Mesendoderm (in vitro differentiated cells): ENCODE measurements at places on chromosomes 5 and 9.

DNA sequence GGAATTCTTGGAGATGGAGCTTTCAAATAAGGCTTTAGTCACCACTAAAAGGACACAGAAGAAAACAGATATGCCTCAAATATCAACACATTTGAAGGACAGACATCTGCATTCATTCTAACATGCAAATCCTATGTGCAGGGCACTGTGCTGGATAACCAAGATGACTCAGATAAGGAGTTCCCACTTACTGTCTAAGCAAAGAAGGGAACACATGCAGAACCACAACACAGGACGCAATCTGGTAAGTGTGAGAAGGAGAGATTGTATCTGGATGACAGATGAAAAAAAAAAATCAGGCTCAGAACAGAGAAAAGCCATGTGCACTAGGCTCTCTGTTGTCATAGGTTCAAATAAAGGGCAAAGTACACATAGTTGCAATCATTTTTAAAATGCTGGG is 42.5 kb downstream of the ELAVL2 start:
- no peak for DNase-seq

DNA sequence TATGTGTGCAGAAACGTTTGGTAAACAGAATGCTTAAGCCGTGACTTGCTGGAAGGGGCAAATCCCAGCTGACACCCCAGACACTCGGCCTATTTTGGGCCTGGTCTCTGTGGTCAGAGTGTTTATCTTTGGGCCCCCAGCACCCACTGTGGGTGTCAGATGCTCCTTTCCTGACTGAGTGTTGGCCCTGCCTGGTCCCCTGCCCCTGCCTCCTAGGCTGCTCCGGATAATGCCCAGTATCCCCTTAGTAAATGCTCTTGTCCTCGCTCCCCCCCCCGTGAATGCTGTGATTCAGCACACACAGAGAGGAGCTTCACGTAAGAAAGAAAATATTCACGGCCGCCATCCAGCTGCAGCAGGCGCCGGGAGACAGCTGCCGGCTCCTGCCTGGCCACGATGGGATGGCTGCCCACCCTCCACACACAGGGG is 11.3 kb upstream of the ANGPTL2 start:
- peak; percentile 66 for DNase-seq

DNA sequence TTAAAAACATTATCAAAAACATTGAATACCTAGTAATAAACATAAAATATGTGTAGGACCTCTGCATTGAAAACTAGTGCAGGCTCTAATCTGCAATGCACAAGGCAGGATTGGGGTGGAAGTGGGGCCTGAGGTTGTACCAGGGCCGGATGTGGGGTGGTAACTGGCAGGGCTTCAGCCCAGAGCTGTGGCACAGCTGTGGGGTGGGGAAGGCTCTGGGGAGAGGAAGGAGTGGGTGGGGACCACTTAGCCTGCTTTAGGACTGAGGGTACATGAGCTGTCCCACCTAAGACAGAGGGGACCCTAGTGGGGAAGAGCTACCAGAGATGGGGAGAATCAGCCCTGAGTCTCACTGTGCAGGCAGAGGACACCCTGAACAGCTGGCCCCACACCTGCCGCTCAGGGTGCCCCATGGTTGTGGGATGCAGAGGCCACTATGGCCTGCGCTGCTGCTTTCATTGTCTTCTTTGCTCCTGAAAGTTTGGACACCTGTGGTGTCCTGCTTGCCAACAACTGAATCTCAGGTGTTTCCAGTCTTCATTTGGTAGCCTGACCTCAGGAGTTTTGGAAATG is 311.4 kb downstream of the TLE4 start:
- DNase-seq: no peak

DNA sequence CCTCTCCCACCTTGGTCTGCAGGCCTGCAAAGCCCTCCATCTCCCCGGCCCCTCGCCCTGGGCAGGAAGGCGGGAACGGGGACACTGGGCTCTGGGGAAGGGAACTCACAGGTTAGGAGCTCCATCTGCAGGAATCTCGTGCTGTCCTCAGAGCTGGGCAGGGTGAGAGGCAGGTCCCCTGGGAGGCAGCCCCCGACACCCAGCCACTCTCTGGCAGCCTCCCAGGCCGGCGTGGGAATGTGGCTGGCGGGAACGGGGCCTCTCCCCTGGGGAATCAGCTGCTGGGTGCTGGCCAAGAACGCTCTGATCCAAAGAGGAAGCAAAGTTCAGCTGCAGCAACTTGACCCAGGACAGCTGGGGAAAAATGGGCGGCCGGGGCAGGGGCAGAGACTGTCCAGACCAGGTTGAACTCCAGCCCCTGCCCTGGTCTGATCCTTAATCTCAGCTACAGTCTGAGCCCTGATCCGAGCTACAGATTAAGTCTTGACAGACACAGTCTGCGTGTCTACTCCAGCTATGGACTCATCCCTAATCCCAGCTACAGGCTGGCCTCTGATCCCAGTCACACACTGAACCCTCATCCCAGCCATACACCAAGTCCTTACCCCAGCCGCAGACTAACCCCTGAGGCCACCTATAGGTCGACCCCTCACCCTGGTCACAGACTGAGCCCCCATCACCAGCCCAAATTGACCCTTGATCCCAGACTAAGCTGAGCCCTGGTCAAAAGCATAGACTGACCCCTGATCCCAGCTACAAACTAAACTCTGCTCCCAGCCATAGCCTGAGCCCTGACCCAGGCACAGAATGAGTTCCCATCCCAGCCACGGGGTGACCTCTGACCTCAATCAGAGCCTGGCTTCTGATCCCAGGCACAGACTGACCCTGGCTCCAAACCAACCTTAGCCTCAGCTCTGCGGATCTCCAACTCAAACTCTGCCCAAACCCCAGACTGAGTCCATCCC is 37.3 kb upstream of the EGFL7 start:
- DNase-seq: peak; percentile 56

GRCh38 chr9:131722255-131722654 is 17.6 kb downstream of the RAPGEF1 start:
- no peak for DNase-seq

DNA sequence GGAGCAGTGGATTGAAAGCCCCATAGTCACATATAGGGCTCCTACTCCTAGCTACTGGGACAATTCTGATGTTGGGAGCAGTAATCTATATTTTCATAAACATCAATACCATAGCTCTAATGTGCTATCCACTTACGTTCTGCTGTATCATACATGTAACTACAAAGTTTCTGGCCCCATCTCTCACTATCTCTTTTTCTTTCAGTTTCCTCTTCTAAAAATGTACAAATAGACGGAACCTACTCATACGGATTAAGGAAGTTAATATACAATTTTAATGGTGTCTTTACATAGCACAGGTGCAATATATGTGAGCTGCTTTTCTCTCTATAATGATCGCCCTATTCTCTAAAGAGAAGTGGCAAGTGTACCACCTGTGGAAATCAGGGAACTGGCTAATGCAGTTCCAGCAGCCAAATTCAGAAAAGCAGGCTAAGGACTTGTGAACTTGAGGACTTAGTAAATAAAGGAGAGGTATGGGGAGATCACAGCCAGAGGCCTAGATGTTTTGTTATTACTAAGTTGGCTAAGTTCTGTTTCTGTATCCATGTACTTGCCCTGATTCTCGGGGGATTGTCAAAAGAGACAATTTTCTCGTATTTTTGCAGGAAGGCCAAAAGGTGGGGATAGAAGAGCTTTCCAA is 1021.9 kb downstream of the CDH12 start:
- DNase-seq: no peak

DNA sequence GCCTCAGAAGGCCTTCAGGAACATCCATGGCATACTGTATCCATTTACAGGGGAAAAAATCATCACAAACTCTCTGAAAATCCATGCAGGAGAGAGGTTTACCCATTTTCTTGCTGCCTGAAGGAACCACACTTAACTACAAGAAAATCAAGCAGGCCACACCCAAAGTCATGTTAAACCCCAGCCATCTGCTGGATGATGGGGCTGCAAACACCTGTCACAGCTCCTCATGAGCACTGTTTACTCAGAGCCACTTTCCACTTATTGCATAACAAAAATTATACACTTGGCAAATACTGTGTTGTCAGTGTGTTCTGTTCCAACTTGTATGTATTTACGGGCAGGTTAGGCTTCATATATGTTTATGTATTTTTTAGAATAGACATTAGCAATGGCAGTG is 35.8 kb downstream of the PPIC start:
- no peak for DNase-seq
